Glutamatergic neuron (in vitro differentiated cells): ENCODE measurements at places on chromosomes 11 and 22. TPM values are rescaled to one million over a fixed set of nuclear protein-coding genes. Genes with fewer than 3 reads are reported as not detected.

The OR5P2 gene
- total RNA-seq = not detected

The RCN1 gene
- 200 TPM for total RNA-seq

The FGF19 gene
- total RNA-seq = 5.1 TPM

The API5 gene
- 101 TPM for total RNA-seq

The MS4A6E gene
- not detected for total RNA-seq

The PATE2 gene
- not detected for total RNA-seq

The GRIK4 gene
- 3.6 TPM for total RNA-seq

- no peak for DNase-seq
Measured at GRCh38 chr11:491358-491757, 15.7 kb downstream of the RNH1 start.

DNA sequence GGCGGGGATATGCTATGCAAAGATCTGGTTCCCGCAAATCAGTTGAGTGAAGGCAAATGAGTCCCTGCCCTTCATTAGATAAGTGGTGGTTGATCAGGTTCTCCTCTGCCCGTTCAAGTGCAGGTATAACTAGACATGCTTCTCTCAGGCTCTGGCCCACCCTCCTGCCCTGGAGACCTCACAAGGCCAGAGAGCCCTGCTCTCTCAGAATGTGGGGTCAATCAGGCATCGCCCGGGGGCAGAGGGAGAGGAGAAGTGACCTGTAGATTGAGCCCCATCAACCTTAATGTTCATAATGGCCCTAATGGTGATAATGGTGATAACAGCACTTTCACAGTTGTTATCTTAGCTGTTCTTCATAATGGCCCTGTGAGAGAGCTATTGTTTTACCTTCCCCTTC lies 224.3 kb downstream of the DSCAML1 start:
- no peak for DNase-seq

GRCh38 chr11:17846852-17847453 lies 112.4 kb downstream of the KCNC1 start:
- peak; percentile 23 for DNase-seq

- DNase-seq = no peak
Measured at GRCh38 chr11:114610550-114610949, 15.0 kb upstream of the NXPE4 start.

DNA sequence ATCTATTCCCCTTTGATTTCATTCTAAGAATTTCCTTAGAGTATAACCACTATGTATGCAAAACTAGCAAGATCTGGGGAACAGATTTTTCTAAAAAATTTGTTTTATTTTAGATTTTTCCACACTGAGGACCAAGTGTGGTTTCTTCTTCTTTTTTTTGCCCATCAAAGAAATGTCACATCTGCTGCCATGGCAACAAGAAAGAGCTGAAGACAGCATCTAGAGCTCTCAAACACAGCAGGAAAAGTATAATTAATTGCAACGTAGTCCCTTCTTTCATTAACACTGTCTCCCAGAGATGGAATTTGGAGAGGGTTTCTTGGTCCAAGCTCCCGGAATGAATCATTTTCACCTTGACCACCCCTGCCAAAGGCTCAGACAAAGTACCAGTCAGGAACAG lies 256.7 kb upstream of the CCDC90B start:
- no peak for DNase-seq
